ENCODE measurements at places on chromosomes 1 and 21.

DNA sequence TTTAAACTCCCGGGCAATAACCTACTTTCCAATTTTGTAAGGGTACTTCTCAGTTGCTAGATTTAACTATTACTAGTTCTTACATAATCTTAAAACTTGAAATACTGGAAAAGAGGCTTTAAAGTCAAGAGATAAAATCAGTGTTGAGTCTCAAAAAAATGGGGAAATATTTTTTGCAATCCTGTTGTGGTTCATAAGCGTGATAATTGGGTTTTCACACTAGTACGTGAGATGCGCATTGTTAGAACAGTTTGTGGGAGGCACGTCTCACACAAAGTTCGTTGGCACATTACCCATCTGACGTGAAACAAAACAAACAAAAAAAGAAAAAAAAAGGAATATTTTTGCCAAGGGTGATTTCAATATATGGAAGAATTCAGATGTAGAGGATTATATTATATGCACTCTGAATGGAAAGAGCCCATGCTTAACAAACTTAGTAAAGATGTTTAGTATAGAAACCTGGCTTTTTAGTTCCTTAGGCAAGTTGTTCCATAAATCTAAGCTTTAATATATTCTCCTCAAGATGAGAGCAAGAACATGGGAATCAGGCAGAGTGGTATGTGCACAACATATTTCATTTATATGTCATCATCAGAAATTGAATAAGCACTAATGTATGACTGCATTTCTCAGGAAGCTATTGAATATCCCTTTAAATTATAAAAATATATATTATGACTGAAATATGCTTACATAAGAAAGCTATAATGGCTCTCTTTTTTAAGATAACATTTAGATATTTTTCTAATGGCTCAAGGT is 73.9 kb upstream of the TNFSF4 start:
- no peak for DNase-seq

DNA sequence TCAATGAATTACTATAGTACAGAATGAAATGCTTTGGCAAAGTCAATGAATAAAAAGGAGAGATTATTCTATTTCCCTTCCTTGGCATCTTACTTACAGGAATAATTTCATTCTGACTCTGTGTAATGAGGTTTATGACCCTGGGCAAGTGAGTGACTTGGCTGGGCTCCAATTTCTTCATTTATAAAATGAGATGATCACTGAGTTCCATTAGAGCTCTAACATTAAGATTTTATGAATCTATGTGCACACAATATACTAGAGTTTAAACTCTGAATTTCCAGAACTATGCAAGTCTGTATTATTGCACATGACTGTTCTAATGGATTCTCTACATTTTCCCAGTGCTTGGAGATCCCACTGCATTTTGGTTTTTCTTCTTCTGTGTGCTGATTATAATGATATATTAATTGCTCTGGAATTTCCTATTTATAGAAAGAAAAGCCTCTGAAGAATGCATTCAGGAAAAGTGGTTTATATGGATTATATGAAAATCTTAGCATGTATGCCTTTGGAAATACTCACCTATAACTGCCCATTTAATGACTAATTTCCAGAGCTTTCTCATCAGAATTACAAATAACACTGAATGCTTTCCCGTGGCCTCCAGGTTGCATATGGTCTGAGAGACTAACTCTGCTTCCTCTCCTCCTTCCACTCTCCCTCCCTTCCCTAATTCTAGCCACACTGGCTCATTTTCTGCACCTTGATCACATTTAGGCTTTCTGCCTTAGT is 97.4 kb upstream of the CHRM3 start:
- DNase-seq = no peak

DNA sequence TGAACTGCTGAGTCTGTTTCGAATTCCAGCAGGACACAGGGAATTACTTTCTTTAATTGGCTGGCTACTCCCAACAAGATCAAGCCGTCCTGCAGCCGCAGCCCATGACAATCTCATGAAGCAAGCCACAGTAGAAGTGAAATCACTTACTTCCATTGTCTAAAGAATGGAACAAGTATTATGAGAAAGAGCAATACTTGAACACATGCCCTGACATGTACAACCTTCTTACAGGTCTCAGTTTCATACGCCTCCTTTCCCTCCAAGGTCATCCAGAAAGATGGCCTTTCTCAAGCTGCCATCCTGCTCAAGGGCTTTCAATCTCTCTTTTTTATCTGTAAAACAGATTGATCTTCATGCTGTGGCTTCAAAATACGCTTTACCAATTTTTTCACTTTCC is 85.1 kb downstream of the PCSK9 start:
- no peak for DNase-seq

DNA sequence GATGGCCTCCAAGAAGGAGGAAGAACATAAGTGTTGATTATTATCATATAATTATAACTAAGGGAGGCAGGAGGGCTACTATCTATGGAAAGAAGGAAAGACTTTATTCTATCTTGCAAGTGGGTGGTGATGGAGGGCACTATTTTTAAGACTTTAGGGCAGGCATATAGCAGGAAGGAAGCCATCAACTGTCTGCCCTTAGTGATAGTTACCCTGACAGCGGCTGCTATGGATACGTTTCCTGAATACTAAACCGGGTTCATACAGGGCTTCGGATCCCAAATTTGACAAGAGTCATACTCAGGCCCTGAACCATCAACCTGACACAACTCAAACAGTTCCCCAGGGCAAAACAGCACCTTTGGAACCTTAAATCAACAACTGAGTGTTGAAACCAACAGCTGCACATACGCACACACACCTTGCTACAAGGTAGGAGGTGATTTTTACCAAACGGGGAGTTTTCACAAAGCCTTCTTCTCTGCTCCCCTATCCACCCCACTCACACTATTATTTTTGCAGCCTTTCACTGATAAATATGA is 397.2 kb downstream of the OMA1 start:
- no peak for DNase-seq

Measured in ascending aorta (tissue), 2 donors.